Activated CD4-positive, alpha-beta T cell treated with anti-CD3 and anti-CD28 coated beads, Interleukin-2, amount 50 U/mL, for 24 hours (primary cell): ENCODE measurements at places on chromosomes 4 and X.

GRCh38 chrX:15299941-15300851 lies 15.2 kb downstream of the ASB11 start:
- DNase-seq = no peak

DNA sequence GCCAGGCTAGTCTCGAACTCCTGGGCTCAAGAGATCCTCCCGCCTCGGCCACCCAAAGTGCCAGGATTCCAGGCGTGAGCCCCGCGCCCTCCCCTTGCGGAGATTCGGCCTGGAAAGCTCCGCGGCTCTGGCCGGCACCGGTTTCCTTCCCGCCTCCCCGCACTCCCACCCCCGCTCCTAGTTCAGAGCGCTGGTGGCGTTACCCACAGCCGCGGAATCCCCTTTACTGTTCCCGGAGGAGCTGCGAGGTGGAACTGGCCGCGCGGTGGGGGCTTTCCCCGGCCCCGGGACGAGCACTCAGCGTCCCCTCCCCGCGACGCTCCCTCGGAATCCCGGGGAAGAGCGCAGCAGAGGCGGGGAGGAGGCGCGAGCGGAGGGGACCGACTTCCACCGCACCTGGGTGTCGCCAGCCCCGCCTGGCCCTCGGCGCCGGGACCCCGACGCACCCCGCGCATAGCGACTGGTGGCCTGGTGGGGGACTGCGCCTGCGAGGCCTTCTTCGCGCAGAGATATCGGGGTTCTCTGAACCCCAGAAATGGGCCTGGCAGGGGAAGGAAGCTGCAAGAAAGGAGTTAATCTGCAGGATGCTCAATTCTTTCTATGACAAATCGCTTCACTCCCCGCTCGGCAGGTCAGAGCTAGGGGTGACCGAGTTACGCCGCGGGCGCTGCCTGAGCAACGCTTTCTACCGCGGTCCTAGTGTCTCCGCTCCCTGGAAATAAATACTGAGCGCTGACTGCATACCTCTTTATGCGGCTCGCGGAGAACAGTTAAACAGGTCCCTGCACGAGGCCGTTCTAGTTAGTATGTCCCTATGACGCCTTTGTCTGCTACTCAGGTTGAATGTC lies 14.6 kb upstream of the SLC25A4 start:
- DNase-seq = no peak

GRCh38 chr4:182752158-182752910 lies 164.9 kb downstream of the DCTD start:
- no peak for DNase-seq

DNA sequence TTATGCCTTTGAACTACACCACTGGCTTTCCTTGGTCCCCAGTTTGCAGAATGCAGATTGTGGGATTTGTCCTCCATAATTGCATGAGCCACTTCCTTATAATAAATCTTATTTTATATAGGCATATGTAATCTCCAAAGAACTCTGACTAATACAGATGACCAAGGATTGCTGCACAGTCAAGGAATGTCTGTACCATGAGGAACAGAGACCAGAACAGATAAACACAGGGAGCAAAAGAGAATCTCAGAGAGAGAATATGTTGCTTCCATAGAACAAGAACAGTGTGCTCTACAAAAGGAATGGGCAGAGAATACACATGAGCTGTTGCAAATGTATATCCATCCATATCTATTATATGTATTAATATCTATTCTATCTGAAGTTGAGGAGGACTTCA lies 111.1 kb downstream of the ADRA2C start:
- DNase-seq = no peak

DNA sequence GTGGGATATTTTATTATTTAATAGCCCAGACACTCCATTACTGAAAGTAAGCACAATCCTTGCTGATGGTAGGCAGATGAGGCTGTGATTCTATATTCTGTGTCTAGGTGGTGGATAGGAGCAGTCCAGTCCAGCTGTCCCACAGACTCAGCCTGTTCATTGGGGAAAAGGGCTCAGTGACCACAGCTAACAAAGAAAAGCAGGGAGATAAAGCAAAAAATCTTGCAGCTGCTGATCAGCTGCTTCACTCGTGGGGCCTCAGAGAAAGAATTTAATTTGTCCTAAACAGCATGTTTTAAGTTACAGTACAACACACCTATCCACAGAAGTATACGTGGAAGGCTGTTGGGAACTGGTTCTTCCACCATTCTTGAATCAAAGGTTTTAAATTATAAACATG lies 40.7 kb upstream of the ANK2 start:
- no peak for DNase-seq

- no peak for DNase-seq
Observed at GRCh38 chrX:7586126-7586525, 256.8 kb upstream of the VCX start.

DNA sequence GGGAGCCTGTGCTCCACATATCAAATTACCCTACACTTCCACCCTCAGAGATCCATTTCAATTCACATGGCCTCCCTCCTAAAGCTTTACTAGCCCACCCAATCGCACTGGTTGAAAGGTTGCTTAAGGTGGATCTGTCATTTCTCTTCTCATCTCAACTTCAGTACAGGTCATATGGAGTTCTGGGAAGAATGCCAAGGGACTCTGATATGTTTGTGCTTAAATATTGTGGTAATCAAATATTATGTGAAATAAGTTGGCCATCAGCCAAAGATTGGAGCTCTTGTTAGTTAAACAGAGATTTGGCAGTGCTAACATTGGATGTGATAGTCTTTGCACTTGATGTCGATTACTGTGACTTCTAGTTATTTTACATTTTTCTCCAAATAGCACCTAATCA lies 20.5 kb downstream of the SEPTIN6 start:
- no peak for DNase-seq

GRCh38 chr4:6331018-6331417 lies 61.4 kb downstream of the WFS1 start:
- DNase-seq = no peak

GRCh38 chr4:16442296-16442695 lies 216.0 kb upstream of the TAPT1 start:
- DNase-seq = no peak
